ENCODE measurements at places on chromosomes 5 and 9. TPM values are rescaled to one million over a fixed set of nuclear protein-coding genes. Genes with fewer than 3 reads are reported as not detected.

DNA sequence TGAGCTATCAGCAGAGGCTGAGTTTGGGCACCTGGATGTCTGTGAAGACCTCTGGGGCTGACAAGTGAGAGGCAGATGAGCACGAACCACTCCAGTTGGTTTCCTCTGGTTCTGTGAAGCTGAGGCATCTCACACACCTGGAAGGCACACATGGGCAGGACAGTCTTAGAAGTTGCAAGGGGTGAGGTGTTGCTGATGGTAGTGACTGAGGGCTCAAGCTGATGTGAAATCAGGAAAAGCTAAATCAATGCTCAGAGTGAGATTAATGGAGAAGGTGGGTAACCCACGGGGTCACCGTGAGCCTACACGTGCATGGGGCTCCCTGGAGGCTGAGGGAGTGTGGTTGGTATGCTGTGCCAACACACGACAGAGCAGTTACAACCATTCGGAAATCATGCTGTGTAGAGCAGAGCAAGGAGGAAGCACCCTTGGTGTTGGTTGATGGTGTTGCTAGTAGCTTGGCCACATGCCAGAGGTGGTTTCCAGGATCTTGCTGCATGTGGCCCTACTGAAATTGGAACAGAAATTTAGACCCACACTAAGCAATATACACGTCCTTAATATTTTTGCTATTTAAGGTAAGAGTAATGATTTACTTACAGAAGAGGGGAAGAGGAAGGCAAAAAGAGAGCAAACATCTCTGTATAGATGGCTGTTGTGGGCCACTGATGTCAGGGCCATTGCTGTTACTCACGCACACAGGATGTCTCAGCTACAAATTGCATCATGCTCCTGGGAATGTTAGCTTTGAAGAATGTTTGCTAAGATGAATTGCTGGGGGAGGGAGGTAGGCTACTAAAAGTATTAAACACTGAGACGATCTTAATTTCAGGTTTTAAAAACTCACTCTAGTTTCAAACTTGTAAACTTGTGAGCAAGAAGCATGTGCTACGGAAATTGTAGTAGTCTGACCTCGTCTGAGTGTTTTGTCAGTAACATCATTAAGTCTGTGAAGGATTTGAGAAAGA is 170.5 kb downstream of the ARHGEF28 start:
- no peak for DNase-seq

The PDE6A gene
- 0.09 TPM for polyA plus RNA-seq

DNA sequence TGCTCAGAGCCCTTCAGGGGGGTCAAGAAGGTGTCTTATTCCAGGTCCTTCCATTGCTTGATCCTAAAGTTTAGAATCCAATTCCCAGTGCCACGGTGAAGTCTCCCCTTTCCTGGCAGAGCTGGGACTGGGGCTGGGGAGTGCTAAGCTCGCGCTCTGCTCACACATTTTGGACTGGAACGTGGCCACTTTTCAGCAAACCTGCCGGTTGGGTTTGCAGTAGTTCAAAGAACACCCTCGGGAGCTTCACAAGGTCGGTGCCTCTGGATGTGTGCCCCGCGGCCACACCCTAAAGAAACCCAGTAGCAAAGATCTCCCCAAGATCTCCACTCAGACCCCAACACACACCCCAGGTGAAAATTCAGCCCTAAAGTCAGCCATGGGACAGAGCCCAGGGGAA is at the start of gene C9orf152:
C9orf152 (minus strand) TSS at position 129 of the 400 bp plus-strand sequence. CDS start 580 bp downstream, outside the sequence.
- no peak for DNase-seq

- peak; percentile 38 for DNase-seq
Measured at GRCh38 chr9:83981126-83981871, 694 bp downstream of the RMI1 start.

The IL7R gene
- polyA plus RNA-seq: 2.0 TPM

The HTR4 gene
- polyA plus RNA-seq: not detected

- DNase-seq: no peak
Measured at GRCh38 chr5:74239261-74239660, 401.3 kb downstream of the ENC1 start.

- DNase-seq: peak; percentile 53
Measured at GRCh38 chr5:17219006-17219422, 1.6 kb downstream of the BASP1 start.

The CATSPER3 gene
- polyA plus RNA-seq: 0.93 TPM

- no peak for DNase-seq
Measured at GRCh38 chr5:114238771-114239313, 123.0 kb upstream of the KCNN2 start.

DNA sequence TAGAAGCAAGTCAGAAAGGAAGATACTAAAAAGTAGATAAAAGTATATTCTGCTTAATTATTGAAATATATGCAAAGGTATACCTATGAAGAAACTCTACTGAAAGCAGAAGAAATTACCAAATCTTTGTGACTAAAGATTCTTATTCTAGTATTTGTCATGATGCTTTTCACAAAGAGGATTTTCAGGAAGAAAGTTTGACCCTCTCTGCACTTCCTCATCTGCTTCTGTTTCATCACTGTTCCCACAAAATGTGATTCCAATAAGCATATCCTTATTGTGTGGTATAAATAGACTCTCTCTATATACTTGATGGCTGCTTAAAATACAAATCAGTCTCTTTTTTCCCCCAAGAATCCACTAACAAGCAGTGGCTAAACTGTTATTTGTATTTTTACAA is 2139.6 kb upstream of the ACO1 start:
- no peak for DNase-seq

DNA sequence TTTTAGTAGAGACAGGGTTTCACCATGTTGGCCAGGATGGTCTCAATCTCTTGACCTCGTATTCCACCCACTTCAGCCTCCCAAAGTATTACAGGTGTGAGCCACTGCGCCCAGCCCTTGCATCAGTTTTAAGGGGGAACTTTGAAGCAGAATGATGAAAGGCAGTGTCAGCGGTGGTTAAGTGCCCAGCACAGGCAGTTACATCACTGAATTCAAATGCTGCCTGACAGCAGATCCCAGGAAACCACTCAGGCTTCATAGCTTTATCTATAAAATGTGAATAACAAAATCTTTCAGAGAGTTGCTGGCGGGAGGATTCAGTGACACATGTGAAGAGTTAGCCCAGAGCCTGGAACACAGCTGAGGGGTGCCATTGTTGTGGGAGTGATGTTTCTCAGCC is 26.5 kb downstream of the FGF1 start:
- DNase-seq: no peak

The FIBCD1 gene
- not detected for polyA plus RNA-seq

The PCDH12 gene
- 16.9 TPM for polyA plus RNA-seq

DNA sequence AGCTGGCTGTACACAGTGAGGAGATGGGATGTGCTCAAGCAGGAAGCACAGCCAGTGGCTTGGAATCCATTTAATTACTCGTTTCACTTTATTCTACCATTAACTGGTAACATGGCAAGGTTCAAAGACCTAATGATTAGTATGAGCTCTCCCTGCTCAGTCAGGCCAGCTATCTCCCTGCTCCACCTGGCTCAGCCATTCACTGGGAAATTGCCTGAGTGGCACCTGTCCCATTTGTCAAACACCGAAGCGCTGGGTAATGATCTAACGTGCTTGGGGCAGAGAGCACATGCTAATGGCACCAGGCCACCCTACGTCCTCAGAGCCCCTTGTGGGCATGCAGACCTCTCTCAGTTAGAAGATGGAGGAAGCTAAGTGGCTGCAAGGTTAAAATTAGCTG is 162.2 kb downstream of the TTLL11 start:
- DNase-seq: no peak

- DNase-seq: no peak
Measured at GRCh38 chr9:136990242-136990911, 1.8 kb upstream of the PAXX start.

DNA sequence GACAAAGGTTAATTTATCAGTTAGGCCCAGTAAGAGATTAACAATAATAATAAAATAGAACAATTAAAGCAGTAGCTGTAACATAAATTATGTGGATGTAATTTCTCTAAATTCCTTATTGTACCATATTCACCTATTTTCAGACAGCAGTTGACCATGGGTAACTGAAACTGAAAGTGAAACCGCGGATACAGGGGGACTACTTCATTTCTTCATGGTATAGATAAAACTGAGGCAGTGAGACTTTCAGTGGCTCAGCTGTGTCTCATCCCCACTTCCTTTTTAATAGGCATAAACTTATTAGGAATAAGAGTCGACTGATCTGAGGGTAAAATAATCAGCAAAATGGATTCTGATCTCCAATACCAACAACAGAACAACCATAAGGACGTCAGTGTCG is 174.0 kb upstream of the WWC1 start:
- DNase-seq: no peak

GRCh38 chr5:123298335-123299030 is 124.7 kb downstream of the CEP120 start:
- DNase-seq: no peak

- DNase-seq: no peak
Measured at GRCh38 chr5:125912028-125912427, 511.2 kb upstream of the GRAMD2B start.

- DNase-seq: peak; percentile 54
Measured at GRCh38 chr9:125240649-125240999, 519 bp downstream of the HSPA5 start.

Measured in hindlimb muscle (tissue), 1 donor.